Epithelial cell of proximal tubule (primary cell): ENCODE measurements at places on chromosomes 16 and 17. TPM values are rescaled to one million over a fixed set of nuclear protein-coding genes. Genes with fewer than 3 reads are reported as not detected.

The RANGRF gene
- 36.5 and 37.8 TPM in 2 replicates for total RNA-seq

DNA sequence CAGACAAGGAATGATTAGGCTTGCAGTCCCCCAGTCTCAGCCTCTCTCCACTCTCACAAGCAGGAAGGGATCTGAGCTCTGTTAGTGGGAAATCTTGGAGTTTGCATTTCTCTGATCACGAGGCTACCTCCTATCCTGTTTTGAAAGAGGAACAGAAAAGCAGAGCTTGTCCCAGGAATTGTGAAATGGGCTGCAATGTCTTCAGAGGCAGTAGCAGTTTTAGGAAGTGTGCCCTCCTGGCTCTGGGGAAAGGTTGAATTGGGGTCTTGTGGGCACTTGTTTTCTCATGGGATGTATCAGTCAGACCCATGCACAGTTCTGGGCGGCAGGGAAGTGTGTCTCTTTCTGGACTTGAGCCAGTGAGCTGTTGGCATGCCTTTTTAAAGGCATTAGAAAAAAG, 22.8 kb downstream of the NUP85 start:
- no peak for DNase-seq

The CD300E gene
- total RNA-seq, result not detected in 2 replicates

The KRTAP4-5 gene
- not detected in 2 replicates for total RNA-seq

DNA sequence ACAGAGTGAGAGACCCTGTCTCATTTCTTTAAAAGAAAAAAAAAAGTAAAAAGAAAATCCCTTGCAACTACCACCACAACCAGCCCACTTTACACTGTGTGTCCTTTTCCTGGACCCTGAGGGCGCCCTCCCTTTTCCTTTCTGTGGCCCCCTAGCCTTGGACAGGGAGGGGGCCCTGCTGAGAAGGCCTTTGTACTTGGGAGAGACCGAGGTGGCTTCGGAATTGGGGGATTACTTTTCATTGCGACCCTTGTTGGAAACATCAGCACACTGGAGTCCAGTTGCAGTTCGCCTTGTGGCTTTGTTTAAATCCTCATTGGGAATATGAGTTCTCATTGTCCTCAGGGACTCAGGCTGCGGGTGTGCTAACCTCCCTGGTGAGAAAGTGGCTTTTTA, 9.4 kb upstream of the DNASE1 start:
- DNase-seq, result no peak
